ENCODE measurements at places on chromosomes 2 and 18.
A peak's percentile ranks its signal among the peaks of the same experiment; 100 is the strongest.

DNA sequence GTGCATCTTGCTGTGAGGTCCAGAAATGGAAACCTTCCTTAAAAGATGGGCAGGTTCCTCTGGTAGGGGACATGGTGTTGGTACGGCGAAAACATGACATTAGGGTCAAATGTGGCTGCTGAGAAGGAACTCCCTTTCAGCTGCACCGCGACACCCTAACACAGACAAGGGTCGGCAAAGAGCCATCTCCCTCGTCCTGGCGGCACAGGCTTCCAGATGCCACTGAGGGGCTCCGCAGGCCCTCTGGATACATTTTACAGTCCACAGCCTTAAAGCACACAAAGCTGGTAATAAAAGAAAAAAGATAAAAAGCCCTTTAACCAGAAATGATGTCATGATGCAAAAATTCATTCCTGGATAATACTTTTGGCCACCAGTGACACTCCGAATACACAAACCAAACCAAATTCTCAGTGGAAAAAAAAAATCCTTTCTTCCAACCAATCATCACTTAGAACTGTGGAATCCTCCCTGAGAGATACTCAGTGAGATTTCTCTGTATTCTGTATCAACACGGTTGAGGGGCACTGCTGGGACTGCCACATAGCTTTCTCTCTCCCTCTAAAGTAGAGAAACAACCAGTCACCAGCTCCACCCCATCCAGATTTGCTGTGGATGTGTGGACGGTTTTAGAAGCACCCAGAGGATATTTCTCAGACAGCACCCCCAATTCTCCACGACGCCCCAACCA is 174.8 kb downstream of the HDAC4 start:
- DNase-seq, result no peak

DNA sequence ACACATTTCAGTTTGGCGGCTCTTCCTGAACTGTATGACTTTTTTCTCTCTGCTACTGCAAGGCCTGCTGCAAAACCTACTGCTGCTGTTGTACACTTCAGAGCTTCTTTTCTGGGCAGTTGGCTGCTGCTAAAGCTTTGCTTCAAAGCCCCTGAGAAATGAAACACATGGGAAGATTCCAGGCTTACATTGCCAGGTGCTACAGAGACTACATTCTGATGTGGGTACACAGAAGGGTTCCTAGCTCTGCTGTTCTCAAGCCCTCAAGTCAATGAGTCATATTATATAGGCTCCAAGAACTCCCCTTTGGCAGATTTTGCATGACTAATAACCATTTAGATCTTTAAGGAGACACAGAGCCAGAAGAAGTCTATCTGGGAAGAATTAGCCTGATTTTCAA is 12.9 kb upstream of the PGAP1 start:
- DNase-seq, result no peak

- DNase-seq, result no peak
These were observed 32.1 kb downstream of the ADRA2B start for GRCh38 chr2:96083989-96084857.

DNA sequence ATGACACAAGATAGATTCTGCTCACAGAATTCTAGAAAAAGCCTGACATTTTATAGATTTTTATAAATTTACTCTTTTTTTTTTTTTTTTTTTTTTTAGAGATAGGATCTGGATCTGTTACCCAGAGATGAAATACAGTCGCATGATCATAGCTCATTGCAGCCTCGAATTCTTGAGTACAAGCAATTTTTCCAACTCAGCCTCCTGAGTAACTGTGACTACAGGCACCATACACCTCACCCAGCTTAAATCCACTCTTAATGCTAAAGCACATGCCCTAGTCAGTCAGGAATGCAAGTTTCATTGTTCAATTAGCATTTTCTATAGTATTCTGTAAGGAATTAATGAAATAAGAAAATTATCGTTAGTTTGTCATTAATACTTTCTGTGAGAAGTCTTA is 32.1 kb upstream of the WDR75 start:
- no peak for DNase-seq

DNA sequence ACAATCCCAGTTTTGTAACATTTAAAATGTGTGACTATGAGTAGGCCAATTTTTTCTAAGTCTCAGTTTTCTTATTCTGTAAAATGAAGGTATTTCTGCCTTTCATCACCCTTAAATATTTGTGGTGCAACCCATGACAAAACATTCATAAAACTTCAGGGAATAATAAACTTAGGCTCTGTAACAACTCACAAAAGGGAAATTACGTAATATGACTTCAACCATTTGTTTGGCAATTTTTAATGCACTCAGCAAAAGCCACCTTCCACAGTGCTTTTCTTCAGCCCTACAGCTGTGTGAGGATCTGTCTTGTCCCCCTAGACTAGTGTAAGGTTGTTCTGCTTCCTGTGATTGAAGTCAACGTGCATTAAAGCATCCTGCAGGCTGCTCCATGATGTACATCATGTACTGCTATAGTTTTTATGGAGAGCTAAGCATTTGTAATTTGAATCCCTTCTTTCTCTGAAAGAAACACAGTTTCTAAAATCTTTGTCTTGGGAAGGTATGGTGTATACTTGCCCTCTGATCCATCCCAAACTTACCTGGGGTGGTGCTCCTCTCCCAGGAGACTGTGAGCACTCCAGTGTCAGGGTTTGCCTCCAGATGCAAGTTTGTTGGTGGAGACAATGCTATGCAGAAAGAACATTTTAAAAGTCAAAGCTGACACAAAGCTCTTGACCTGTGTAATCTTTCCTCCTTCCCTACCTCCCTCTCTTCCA is 39.1 kb downstream of the FN1 start:
- no peak for DNase-seq

DNA sequence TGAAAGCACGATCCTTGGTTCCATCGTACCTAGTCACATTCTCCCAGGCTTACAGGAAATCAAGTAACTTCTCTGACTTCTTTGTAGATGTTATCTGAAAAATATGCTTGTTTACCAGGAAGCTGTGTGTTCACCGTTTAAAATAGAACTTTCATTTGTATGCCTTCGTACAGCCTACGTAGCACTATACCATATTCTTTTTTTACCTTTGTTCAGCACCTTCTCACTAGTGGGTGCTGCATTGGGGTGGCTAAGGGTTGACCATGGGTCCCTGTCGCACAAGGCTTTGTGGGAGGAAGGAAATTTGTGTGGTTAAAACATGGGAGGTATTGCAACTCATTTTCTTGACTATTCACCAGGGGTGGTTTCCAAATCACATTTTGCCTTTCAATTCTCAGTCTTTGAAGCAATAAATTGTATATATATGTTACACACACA is 16.6 kb downstream of the MALT1 start:
- DNase-seq, result peak; percentile 14

- no peak for DNase-seq
These were observed 1169.6 kb upstream of the CRIM1 start for GRCh38 chr2:35185861-35186412.

DNA sequence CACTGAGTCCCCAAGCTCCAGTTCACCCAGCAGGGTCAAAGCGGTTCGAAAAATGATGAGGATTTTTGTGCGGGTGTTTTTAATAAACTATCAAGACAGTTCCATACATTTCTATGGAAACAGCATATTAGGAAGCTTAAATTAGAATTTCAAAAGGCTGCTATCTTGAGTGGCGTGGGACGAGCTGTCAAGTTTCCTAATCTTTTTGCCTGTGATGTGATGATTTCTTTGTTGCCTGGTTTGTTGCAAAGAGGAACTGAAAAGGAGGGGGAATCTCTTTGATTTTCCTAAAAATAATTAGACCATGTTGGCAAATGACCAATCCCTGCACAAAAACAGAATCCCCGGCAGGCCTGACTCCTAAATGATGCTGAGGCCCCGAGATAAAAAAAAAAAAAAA is 66.1 kb upstream of the ATG16L1 start:
- no peak for DNase-seq

DNA sequence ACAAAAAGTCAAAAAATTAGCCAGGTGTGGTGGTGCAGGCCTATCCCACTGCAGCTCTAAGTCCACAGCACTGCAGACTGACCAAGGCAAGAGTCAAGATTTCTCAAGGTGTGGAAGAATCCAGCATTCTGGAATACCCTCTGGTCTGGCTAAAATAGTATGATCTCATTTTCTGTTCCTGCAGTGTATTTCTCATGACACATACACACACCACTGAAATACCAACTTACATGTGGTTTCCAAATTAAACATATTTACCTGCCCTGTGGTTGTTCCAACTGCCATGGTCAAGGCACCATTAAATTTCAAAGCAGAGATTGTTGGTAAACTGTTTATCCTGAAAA is 30.9 kb downstream of the NOL10 start:
- DNase-seq, result no peak

GRCh38 chr2:173491418-173491817 is 136.7 kb downstream of the CDCA7 start:
- DNase-seq, result no peak

DNA sequence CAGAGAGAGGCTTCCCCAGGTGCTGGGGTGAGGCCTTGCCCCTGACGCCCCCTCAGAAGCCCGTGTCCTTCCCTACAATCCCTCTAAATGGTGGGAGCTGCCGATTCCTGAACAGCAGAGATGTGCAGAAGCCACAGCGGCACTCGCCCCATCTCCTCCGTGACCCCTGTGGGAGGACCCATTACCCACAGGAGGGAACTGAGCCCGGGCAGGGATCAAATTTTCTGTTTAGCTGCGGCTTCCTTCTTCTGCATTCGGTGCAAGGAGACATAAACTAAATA is 181.2 kb upstream of the RAB6C start:
- no peak for DNase-seq

DNA sequence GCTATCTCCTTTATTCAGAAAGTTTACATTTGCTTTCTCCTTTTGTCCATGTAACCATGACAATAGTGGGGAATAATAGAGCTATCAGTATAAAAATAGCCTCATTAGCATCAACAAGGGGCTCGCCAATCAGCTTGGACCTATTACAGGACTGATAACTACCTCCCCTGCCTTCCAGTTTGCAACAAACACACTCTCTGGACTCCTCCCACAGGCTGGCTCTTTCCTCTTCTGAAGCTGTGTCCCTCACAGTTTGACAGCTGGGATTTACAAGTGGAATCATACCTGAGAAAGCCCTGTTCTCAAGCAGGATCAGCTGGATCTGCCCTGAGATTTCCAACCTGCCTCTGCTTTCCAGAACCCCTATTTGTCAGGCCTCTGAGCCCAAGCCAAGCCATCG is 162.5 kb downstream of the GRB14 start:
- no peak for DNase-seq

DNA sequence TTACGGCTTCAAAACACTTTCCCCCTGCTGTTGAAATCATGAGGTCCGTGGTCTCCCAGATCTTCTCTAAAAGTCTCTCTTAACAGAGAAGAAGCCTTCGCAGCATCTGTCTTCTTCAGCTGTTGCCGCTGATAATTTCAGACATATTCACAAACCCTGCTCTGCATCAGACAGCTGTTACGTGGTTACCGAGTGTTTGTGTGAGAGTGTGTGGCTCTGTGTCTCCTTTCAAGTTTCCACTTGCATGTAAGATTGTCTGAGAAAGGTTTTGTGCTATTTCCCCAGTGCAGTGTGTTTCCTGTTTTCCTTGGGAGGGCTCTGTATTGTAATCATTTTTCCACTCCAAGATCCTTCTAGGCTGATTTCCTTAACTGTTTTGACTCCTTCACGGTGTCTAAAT is 32.8 kb downstream of the MAIP1 start:
- DNase-seq, result peak; percentile 14

DNA sequence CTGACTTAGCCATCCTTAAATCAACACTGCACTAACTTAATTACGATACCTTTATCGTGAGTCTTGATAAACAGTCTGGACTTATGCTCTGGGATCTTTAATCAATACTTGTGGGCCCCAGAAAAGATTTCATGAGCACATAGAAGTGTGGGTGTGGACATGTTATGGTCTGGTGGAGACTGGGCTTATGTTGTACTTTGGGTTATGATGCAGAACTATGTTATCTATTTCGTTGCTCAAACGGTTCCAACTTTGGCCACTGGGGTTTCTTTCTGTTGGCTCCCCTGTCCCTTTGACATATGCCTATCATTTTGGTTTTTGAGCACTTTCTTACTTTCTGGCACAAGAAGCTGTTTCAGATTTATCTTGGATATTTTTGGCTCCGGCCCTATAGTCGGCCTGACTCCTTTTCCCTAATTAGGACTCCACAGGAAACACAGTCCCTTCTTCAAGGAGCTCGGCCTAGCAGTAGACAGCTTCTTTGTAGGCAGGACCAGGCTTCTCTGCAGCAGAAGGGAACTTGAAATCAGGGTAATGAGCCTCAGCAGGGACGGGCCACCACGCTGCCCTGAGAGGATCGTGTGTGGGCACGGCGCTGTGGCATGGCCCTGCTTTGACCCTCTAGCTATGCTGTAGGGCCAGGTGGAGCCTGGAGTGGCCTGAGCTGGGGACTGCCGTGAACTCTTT is 54.6 kb upstream of the TXNDC2 start:
- DNase-seq, result no peak

- no peak for DNase-seq
These were observed 201.3 kb upstream of the GALNT5 start for GRCh38 chr2:157056200-157056676.

- no peak for DNase-seq
These were observed 364.9 kb downstream of the SS18 start for GRCh38 chr18:25725501-25725900.

DNA sequence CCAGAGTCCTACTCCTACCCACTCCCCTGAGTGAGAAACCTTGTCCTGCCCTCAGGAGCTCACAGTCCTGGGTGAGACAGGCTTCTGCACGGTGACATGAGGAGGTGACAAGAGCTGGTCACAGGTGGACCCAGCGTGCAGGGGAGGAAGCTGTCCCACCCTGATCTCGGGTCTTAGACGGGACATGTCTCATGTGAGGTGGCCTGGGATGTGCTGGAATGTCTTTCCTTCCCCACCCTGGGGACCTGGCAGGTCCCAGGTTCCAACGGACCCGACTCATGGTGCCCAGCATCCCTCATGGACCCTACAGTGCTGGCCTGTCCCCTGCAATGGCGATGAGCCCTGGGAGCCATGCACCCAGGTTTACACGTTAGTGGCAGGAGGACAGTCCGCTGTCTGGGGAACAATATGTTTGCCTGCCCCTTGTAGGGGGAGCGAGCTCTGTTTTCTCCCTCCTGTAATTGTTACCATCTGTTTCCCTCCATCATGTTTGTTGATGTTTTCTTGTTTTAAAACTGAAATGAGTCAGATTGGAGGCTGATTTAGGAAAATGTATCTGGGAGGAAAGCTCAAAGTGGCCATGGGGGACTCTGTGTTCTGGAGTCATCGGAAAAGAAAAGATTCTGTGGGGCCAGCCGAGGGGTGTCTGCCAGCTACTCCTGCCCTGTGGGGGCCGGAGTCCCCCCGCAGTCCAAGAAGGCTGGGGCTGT is 238.1 kb downstream of the KLHL29 start:
- no peak for DNase-seq

- DNase-seq, result no peak
These were observed 95.4 kb downstream of the SOCS6 start for GRCh38 chr18:70384181-70384790.

DNA sequence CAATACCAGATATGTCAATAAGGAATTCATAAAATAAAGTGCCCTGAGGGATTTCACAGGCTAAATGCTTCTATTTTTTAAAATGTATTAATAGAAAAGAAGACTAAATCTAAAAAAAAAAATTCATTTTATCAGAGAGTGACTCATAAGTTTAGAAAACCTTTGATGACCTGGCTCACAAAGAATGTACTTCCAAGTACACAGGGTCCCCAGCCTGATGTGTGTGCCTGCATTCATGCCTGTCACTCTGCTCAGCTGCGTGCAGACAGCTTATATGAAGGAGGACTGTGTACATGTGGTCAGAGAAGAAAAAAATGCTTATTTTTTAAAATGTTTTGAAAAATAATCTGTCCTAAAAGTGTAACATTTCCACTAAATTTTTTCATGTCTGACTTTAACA is 3.0 kb upstream of the CPS1 start:
- DNase-seq, result no peak

- DNase-seq, result no peak
These were observed 106.0 kb upstream of the MAP3K20 start for GRCh38 chr2:172969609-172970008.
